ENCODE measurements at places on chromosomes 5 and 9.

- DNase-seq: peak; percentile 21
- H3K27me3 ChIP-seq: no peaks in the 10 kb centered on the region
- H3K4me3 ChIP-seq: peak overlapping the region; percentile 32
- H3K4me1 ChIP-seq: peaks cover 38% of the 10 kb centered on the region
- H3K36me3 ChIP-seq: no peaks in the 10 kb centered on the region
- peak overlapping the region; percentile 95 for H3K27ac ChIP-seq
Measured at GRCh38 chr5:81751836-81752643, 1.1 kb upstream of the SSBP2 start.

GRCh38 chr9:14608540-14608939 is 84.7 kb downstream of the ZDHHC21 start:
- no peak overlapping the region for H3K4me3 ChIP-seq
- no peak overlapping the region for H3K27ac ChIP-seq
- no peaks in the 10 kb centered on the region for H3K27me3 ChIP-seq

- no peaks in the 10 kb centered on the region for H3K27me3 ChIP-seq
- H3K4me1 ChIP-seq: no peaks in the 10 kb centered on the region
Measured at GRCh38 chr5:133746834-133747233, 134.5 kb upstream of the FSTL4 start.

- no peak for DNase-seq
- H3K36me3 ChIP-seq: peaks cover 6% of the 10 kb centered on the region
Measured at GRCh38 chr9:127915325-127915752, 1.5 kb downstream of the ST6GALNAC4 start.

DNA sequence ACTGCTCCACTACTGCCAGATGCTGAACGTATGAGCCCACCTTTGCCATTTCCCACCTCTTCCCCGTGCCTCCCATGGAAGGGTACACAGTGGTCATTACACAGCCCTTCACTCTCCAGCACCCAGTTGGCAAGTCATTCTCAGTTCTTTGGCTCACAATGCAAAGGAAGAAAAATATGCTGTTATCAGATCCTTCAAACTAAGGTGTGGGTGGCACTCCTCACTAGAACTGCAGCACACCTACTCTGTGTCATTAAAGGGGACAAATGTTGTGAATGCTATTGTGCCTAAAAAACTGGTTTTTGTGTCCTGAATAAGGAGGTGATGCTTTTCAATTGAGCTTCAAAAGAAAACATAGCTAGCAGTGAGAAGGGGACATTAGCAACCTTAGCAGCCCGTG is 183.1 kb upstream of the SNX2 start:
- DNase-seq: no peak
- H3K27ac ChIP-seq: no peak overlapping the region
- no peaks in the 10 kb centered on the region for H3K27me3 ChIP-seq
- H3K36me3 ChIP-seq: no peaks in the 10 kb centered on the region
- no peaks in the 10 kb centered on the region for H3K4me1 ChIP-seq

DNA sequence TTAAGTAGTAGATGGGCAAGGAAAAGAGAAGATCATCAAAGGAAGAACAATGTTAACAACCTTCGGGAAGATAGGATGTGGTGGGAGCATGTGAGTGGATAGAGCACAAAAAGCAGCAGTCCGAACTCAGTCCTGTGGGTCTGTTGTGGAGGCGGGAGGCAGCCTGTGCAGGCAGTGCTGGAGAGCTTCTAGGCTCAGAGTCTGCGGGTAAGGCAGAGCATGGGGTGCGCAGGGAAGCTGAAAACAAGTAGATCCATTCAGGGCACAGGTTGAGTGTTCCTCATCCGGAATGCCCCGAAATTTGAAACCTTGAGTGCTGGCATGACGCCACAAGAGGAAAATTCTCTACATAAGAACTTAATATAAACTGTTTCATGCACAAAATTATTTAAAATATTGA is 84.9 kb downstream of the PPIC start:
- H3K36me3 ChIP-seq: no peaks in the 10 kb centered on the region
- no peaks in the 10 kb centered on the region for H3K4me1 ChIP-seq
- H3K27me3 ChIP-seq: no peaks in the 10 kb centered on the region
- DNase-seq: no peak
- H3K27ac ChIP-seq: no peak overlapping the region

DNA sequence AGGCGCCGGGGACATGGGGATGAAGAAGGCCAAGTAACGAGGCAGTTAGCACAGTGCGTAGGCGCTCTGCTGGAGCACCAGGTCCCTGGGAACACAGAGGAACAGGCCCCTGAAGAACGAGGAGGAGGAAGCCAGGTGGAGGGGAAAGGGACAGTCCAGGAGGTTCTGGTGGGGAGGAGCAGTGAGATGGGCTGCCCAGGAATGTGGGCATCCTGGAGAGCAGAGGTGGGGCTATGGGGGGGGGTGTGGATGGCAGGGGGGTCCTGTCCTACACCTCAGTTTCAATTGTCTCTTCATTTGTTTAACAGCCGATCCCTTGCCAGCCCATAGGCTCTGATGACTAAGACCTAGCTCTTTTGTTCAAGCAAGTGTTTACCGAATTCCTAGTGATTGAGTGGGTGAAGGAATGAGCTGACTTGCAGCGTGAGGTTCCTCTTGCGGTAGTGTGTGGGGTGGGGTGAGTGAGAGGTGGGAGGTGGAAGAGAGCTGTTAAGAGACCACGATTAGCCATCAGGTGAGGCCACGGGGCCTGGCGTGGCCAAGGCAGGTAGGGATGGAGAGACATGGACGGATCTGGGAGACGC is 8.4 kb upstream of the PHYHD1 start:
- DNase-seq: peak; percentile 68
- H3K27ac ChIP-seq: peak overlapping the region; percentile 72
- H3K27me3 ChIP-seq: no peaks in the 10 kb centered on the region
- peaks cover 13% of the 10 kb centered on the region for H3K36me3 ChIP-seq
- H3K4me3 ChIP-seq: no peak overlapping the region
